ENCODE measurements at places on chromosomes 13 and 19. TPM values are rescaled to one million over a fixed set of nuclear protein-coding genes. Genes with fewer than 3 reads are reported as not detected.

DNA sequence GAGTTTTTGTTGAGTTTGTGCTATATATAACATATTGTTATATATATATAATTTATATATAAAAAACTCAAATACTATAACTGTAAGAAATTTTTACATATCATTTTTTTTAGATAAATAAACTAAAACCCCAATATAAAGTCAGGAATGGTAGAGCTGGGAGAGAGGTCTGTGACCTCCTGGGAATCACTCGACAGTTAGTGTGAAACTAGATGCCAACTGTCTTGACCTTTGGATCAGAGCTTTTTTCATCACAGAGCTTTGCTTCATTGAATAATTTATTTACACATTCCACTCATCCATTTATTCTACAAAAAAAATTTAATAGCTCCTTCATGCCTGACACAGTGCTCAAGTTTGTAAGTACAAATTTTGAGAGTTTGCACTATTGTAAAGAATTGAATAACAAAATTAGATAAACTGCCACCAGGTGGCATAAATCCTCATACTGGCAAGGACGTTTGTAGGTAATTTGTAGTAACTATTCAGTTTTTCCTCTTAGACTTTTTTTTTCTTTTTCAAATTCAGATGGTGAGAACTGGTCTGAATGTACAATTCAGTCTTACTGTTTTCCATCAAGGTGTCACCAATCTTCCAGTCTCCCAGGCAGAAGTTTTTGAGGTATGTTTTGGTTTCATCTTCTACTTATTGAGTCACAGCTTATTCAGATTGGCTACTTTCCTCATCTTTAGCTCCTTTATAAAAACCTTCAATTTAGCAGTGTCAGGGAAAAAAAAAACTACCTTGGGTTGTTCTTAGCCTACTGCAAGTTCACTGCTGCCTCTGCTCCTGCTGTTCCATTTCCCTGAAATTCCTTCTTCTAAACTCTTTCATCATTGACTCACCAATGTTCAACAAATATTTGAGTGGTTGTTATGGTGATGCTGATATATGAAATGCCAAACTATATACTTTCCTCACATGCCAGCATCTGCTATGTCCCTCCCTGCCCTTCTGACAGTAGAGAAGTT, 28.7 kb downstream of the LACC1 start:
- DNase-seq: no peak
- H3K4me1 ChIP-seq: no peaks in the 10 kb centered on the region
- H3K36me3 ChIP-seq: no peaks in the 10 kb centered on the region

PEG3 gene
- total RNA-seq: 1.4 TPM

NLRP9 gene
- not detected for total RNA-seq

LILRA5 gene
- 0.42 TPM for total RNA-seq

ZNF708 gene
- total RNA-seq: 6.0 TPM
